ENCODE measurements at places on chromosomes 2 and 18. TPM values are rescaled to one million over a fixed set of nuclear protein-coding genes. Genes with fewer than 3 reads are reported as not detected.

CCDC68 gene
- not detected for total RNA-seq

DNA sequence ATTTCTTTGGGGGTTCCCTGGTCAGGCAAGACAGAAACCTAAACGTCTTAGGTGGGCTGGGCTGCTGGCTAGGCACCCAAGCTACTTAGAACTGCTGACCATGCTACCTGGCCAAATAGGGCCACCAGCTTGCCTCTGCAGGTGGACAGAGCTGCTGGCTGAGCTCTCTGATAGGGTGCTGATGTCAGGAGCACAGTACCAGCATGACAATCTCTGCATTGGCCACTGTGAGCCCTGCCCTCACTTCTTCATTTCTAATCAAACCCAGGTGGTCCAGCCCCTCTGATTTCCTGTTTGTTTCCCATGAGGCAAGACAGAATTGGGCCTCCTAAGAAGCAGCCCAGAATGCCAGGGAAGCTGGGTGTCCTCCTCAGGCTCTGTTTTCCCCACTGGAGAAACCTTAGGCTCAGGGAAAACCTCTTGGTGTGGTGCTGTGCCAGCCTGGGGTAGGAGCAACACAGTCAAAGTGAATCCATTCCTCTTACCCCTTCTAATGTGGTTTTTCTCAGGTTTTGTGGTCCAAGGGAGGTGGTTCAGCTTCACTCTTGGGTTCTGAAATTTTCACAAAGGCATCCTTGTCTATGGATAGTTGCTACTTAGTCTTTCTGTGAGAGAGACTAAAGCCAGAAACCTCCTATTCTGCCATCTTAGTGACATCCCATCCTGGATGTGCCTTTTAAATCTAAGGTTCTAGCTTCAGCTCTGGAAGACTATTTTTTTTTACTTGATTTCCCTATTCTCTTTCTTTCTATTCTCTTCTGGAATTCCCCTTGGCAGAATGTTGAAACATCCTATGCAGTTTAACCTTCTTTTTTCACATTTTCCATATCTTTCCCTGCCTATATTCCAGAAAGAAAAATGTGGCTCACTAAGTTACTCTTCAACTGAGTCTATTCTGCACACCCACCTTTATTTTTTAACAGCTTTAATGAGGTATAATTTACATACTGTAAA, 15.2 kb downstream of the SP100 start:
- H3K27me3 ChIP-seq: no peaks in the 10 kb centered on the region
- no peak for DNase-seq
- no peaks in the 10 kb centered on the region for H3K36me3 ChIP-seq

MTCL1 gene
- 36.9 TPM for total RNA-seq

- no peak overlapping the region for H3K27ac ChIP-seq
- H3K4me1 ChIP-seq: peaks cover 15% of the 10 kb centered on the region
- no peak overlapping the region for H3K4me3 ChIP-seq
- DNase-seq: no peak
These were observed 1249.0 kb upstream of the FAM98A start for GRCh38 chr2:34848132-34848531.

- no peak for DNase-seq
- H3K36me3 ChIP-seq: no peaks in the 10 kb centered on the region
These were observed 161.5 kb upstream of the KCNJ3 start for GRCh38 chr2:154537024-154537423.

GRCh38 chr2:226984750-226985582, 149.1 kb downstream of the RHBDD1 start:
- H3K27ac ChIP-seq: no peak overlapping the region
- no peaks in the 10 kb centered on the region for H3K36me3 ChIP-seq
- H3K4me3 ChIP-seq: no peak overlapping the region
- H3K27me3 ChIP-seq: no peaks in the 10 kb centered on the region
